ENCODE measurements at places on chromosomes 2 and 18.

- no peak for DNase-seq
These were observed 27.2 kb downstream of the TMEM177 start for GRCh38 chr2:119706221-119706620.

- DNase-seq = no peak
These were observed 118.3 kb upstream of the NETO1 start for GRCh38 chr18:72986103-72986502.

DNA sequence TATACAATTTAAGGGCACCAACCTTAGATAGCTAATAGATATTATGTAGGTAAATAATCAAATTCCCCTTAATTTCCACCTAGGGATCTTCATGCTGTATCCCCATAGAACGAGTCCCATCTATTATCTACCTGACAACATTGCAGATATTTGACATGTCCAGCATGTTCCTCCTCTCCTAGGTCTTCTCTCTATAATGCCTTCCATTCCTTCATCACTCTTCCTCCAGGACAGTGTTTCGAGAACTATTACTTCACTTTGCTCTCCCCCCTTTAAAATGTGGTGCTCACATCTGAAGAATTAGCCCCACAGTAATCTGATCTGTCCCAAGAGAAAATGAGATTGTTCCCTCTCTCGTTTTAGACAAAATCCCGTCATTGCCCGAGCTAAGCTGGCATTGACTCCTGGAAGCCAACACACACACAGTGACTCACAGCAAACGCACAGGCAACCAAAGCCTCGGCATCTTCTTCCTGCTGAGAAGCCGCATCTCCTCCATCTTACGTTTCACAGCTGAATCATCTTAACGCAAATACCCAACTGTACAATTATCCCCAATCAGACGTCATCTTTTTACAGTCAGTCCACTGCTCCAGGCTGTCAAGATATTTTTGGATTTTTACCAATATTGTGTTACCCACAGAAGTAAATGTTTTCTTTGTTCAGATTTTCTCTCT lies 162.9 kb upstream of the AGAP1 start:
- DNase-seq = no peak

DNA sequence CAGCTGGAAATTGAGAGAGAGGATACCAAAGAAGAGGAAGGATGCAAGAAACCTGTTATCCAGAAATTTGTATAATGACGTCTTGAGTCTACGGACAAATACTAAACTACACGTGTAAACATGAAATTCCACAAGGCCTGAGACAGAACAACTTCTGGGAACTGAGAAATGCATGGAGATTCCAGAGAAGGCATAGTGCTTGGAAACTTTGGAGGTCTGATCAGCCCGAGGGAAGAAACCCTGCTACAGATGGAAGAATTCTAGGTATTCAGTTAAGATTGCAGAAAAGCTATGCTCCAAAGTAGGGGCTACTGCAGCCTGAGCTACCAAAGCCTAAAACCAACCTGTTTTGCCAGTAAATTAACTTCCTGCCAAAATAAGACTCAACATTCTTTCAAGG lies 120.4 kb downstream of the PDCL3 start:
- DNase-seq = no peak

DNA sequence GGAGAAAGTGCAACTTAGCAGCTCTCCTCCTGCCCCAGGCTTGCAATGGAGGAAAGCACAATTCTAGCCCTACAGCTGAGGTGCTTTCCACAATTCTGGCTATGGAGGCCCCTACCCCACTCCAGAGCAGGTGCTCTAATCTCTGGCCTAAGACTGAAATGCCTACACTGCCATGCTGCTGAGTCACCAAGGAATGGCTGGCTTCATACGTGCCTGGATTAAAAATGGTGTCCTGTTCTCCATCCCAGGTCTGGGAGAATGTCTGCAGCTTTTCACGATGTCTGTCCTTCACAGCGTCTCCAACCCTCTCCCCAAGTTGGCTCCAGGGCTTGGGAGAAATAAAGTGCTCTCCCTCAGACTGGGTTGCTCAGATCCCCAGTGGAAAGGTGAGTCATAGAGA lies 48.5 kb downstream of the MBOAT2 start:
- DNase-seq = no peak

GRCh38 chr2:180520206-180520605 lies 460.2 kb upstream of the UBE2E3 start:
- no peak for DNase-seq

DNA sequence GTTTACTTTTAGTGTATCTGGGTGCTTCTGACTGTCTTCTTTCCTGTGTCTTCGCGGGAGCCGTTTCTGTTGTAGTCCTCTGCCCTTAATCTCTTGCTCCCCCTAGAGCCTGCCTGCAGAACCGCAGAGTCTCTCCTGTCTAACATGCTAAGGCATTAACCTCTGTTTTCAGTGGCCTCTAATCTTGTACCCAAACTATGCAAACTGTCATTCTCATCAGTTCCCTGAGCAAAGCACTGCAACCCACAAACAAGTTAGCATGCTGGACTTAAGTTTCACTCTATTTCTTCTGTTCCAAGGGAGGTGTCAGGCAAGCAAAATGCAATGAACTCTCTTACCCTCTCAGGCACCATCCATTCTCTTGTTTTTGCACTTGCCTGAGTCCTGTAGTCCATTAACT lies 138.4 kb downstream of the OTX1 start:
- no peak for DNase-seq

DNA sequence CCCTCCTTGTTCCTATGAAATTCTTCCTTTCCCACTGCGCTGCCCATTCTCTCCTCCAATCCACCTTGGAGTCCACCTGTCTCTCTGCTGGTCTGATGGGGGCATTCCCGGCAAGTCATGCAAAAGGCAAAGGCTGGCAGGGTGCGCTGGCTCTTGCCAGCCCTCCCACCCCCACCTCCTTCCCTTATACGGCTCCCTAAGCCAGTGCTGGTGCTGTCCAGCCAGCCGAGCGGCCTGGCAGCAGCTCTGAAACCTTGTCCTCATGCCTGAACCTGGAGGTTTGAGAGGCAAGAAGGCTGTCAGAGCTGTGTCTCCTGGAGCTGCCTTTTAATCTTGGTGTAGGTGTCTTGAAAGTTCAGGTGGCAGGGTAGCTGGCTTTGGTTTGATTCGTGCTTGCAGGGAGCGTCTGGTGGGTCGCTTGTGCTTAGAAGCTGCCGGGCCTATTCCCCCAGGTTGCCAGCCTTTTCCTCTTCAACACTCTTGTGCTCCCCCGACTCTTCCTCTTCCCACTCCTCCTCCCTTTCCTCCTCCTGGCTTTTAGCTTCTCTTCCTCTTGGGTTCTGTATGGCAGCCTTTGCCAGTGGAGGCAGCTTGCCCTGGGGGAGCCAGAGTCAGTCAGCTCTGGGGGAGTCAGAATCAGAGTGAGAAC lies 748 bp downstream of the LIPG start:
- no peak for DNase-seq

DNA sequence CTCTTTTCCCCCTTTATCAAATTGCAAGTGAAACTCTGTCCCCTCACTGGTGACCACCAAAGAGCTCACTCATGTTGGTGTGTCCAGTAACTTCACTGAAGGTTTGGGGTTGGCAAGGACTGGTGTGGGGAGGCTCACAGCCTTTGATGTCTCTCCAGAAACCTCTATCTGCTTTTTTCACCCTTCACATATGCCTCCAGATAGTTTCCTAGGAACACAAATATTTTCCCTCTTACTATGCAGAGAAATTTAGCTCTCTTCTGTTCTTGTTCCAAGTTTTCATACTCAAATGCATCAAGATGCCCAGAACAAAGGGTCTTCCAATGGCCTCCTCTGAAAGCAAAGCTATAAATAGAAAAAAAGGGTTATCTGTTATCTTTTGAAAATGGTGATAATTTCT lies 20.7 kb downstream of the DTNA start:
- no peak for DNase-seq

- no peak for DNase-seq
These were observed 129.3 kb upstream of the TLK1 start for GRCh38 chr2:171289991-171290390.

- DNase-seq = no peak
These were observed 24.5 kb downstream of the MFSD6 start for GRCh38 chr2:190432567-190433231.

DNA sequence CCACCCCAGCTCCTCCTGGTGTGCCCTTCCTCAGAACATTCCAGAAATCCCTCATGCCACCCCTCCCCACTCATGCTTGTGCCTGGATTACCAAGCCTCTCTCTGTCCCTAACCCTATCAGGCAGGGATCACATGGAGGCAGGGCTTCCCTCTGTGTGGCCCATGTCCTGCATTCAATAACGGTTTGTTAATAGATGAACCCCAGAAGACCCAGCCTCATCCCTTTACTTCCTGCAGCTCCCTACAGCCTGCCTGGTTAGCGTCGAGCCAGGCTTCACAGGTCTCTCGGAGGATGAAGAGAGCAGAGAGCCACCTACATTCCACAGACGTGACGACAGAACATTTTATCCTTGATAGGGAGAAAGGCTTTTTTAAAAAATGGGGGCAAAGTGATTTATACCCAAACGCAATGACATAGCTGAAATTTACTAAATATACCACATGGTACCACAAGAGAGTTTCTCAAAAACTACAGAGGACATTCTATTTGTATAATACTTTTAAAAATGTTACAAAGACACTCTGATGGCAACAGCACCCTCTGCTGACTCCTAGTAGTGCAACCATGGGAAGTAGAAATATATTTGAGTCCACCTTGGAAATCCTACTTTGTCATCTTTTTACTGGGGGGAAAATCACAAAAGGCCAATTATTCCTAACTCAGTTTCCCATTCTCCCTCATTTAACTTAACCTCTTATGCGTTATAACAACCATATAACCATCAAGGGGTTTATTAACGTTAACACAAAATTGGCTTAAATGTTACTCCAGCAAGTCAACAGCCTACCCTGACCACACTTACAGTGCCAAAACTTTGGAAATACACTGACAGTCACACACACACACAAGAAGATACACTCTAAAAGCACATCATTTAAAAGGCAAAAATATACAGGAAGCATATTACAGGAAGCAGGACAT lies 30.7 kb downstream of the FBXO15 start:
- no peak for DNase-seq

DNA sequence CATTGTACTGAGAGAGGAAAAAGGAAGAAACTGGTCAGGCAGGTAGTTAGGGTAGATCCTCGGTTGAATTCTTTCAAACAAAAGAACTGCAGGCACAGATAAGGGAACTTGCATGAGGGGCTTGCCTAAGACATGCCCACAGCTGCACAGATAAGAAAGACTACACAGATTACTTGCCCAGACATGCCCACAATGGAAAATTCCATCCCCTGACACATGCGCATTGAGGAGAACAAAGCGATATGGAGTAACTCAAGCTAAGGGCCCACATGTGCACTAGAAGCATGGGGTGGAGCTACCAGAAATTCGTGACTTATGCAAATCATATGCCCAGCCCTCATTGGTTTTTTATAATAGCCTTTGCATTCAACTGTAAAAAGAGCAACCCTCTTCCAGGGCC lies 181.3 kb upstream of the ZNF521 start:
- DNase-seq = no peak

DNA sequence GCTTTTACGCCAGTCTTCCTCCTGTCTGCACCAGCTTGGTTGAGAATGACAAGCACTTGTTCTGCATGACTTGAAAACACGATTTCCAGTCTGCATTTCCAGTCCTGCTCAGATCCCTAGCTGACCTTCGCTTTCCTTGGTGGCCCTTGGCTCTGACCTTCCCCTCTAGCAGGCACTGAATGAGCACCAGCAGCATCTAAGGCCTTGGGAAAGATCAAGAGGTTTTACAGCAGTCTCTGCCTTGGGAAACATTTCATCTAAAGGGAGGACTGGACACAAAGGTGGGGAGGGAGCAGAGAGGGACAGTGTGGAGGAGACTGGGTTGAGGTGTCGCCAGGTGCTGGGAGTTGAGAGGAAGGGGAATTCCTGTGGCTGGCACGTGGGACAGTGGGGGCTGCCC lies 30.5 kb downstream of the NTSR2 start:
- no peak for DNase-seq

DNA sequence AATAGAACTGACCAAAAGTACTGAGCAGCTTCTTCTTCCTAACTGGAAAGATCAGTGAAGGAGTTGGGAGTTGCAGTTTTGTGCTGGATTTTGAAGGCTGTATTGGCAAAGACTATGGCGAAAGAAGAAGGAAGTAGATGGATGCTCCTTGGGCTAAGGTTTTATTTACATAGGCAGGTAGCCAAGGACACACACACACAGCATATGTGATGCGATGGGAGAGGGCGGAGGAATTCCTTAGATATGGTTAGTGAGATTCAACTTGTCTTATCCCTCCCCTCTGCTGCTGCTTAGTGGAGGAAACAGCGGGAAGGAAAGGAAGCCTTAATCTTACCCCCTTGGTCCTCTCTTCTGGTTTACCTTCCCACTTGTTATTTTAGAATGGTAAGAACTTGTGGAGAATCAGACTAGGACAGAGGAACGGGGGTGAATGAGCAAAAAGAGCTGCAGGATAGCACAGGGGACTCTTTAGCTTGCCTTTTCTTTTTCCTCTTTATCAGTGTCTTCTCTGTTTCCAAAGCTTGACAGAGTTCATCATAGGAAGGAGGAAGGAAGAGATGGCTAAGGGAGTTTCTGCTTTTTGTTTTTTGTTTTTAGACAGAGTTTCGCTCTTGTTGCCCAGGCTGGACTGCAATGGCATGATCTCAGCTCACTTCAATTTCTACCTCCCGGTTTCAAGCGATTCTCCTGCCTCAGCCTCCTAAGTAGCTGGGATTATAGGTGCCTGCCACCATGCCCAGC lies 87.9 kb downstream of the OSBPL6 start:
- DNase-seq = no peak

GRCh38 chr2:19801367-19802080 lies 100.3 kb downstream of the TTC32 start:
- no peak for DNase-seq

GRCh38 chr2:133569286-133569830 lies 1.1 kb upstream of the NCKAP5 start:
- no peak for DNase-seq

- DNase-seq = no peak
These were observed 68.3 kb downstream of the VWA3B start for GRCh38 chr2:98155291-98155690.

DNA sequence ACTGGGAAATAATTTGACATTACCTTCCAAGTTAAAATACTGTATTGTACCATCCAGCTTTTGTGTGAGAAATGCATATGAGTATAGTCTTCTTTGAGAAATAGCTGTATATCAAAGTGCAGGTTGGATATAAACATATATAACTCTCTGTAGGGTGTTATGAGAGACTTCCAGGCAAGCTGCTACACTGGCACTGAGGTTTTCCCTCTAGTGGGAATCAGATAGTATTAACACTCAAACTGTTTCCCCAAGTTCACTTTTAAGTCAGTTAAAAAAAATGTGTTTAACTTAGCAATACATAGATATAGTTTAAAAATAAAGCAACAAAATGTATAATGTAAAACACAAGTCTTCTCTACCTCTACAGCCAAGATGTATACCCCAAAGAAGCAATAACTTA lies 368.4 kb upstream of the SLC8A1 start:
- DNase-seq = no peak

DNA sequence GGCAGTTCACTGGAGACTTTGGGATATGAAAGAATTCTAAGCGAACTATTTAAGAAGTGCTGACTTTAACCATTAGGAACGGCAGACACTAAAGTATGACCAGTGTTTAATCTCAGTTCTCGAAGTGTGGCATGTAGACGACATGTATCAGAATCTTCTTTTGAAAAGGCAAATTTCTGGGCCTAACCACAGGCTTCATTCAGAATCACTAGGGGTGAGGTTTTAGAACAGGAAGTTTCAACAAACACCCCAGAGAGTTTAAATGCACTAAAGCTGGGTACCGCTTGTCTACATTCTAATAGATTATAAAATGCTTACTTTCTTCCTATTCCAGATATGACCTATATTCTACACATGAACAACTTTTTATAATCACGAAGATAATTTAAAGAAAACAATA lies 180.3 kb downstream of the ANKRD44 start:
- DNase-seq = no peak

- no peak for DNase-seq
These were observed 39.4 kb downstream of the HADHB start for GRCh38 chr2:26284132-26284531.

- no peak for DNase-seq
These were observed 174.5 kb upstream of the MGAT5 start for GRCh38 chr2:134079373-134079772.
